Bronchial epithelial cell (primary cell): ENCODE measurements at places on chromosomes 12 and 14. TPM values are rescaled to one million over a fixed set of nuclear protein-coding genes. Genes with fewer than 3 reads are reported as not detected.

Gene TMCC3
- total RNA-seq, result 5.8 and 8.8 TPM in 2 replicates

Gene PDE3A
- under 0.01 TPM in 1 of 2 replicates, not detected in the other for total RNA-seq

Gene CLEC2A
- not detected in 2 replicates for total RNA-seq

Gene ERP27
- not detected in 2 replicates for total RNA-seq

Gene LGR5
- not detected in 2 replicates for total RNA-seq

Gene DLGAP5
- 0.26 and 0.38 TPM in 2 replicates for total RNA-seq

Gene LRIG3
- total RNA-seq, result 30.6 and 44.5 TPM in 2 replicates

Gene CLEC1B
- not detected in 2 replicates for total RNA-seq

Gene PAPLN
- 3.4 and 6.0 TPM in 2 replicates for total RNA-seq

Gene CBLN3
- 0.38 and 0.53 TPM in 2 replicates for total RNA-seq

Gene SMIM41
- 0.13 and 0.26 TPM in 2 replicates for total RNA-seq

Gene FITM1
- 0.51 TPM in 1 of 2 replicates, not detected in the other for total RNA-seq

Gene KRT73
- total RNA-seq, result not detected in 2 replicates

Gene MUCL1
- not detected in 2 replicates for total RNA-seq

Gene RNF31
- total RNA-seq, result 23.3 and 25.8 TPM in 2 replicates

Gene SLC16A7
- total RNA-seq, result 8.8 and 10.0 TPM in 2 replicates

Gene NYNRIN
- total RNA-seq, result 2.0 and 2.6 TPM in 2 replicates

Gene PLA2G1B
- total RNA-seq, result not detected in 2 replicates
